ENCODE measurements at places on chromosomes 7 and 10.

DNA sequence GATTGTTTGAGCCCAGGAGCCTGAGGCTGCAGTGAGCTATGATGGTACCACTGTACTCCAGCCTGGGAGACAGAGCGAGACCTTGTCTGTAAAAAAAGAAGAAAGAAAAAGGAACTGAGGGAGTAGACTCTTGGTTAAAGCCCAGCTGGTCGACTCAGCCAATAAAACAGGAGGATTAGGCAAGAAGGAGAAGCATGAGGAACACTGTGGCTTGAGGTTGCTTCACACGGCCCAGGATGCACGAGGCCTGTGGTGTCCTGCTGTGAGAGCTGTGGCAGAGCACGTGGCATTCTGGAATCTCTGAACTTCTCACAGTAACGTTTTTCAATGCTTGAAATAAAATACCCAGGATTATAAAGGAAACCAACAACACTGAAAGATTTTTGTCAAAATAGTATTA is 93.3 kb downstream of the CUL2 start:
- no peak for DNase-seq

DNA sequence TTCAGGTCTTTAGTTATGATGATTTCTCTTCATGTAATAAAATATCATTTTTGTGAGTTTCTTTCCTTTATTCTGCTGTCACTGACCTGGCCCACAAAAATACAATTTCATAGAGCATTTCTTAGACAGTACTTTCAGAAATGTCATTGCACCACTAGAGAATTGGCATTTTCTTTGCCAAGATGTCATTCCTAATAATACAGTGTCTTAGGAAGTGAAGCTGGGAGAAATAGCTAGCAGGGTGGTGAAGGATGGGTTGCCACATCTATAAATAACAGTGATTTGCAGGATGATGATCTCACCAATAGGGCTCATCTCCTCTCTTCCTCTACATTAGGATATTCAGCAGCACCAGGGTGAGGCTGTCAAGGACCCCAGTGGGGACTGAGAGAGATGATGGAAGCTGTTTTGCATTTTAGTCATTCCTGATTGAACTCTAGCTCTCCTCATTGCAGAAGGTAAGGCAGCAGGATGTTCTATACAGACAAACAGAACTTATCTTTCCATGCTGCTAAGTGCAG is 452.1 kb downstream of the NXPH1 start:
- DNase-seq, result no peak

- peak; percentile 80 for DNase-seq
Measured at GRCh38 chr10:3782451-3783315, 2.3 kb downstream of the KLF6 start.

- DNase-seq, result no peak
Measured at GRCh38 chr7:150648353-150649079, 16.3 kb upstream of the GIMAP6 start.

- no peak for DNase-seq
Measured at GRCh38 chr10:47241946-47242867, 57.8 kb upstream of the GDF10 start.

- DNase-seq, result no peak
Measured at GRCh38 chr10:64798297-64798696, 1277.1 kb downstream of the REEP3 start.

- DNase-seq, result no peak
Measured at GRCh38 chr7:42010751-42011150, 226.3 kb downstream of the GLI3 start.

GRCh38 chr7:39042670-39043069 is 65.0 kb downstream of the POU6F2 start:
- DNase-seq, result no peak

DNA sequence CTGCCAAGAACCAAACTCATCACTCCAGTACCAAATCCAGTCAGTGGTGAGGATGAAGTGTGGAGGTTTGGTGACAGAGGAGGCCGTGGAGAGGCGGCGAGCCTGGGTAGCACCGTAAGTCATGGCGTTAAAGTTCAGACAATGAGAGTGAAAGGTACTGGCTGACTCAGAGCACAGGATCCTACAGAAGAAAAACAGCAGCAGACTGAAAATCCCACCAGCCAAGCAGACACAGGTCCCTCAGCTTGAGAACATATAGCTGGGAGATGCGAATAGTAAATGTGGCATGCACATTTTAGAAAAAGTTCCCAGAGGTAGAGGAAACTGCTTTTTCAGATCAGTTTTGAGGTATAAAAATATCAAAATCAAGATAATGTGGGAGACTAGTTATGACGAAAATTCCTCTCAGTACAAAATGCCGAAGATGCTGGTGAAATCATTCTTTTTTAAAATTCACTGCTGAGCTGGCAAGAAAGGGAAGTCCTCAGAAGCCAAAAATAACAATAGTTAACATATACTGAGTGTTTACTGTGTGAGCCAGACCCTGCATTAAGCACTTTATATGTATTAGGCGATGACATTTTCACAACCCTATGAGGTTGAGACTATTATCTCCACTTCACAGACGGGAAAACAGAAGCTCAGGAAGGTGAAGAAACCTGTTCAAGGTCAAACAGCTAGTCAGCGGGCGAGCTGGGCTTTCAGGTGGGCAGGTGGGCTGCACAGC is 20.9 kb downstream of the PARP12 start:
- no peak for DNase-seq

- peak; percentile 84 for DNase-seq
Measured at GRCh38 chr7:1537535-1538412, 7.3 kb downstream of the MAFK start.

- DNase-seq, result no peak
Measured at GRCh38 chr7:73770860-73771670, 995 bp upstream of the CLDN3 start.

DNA sequence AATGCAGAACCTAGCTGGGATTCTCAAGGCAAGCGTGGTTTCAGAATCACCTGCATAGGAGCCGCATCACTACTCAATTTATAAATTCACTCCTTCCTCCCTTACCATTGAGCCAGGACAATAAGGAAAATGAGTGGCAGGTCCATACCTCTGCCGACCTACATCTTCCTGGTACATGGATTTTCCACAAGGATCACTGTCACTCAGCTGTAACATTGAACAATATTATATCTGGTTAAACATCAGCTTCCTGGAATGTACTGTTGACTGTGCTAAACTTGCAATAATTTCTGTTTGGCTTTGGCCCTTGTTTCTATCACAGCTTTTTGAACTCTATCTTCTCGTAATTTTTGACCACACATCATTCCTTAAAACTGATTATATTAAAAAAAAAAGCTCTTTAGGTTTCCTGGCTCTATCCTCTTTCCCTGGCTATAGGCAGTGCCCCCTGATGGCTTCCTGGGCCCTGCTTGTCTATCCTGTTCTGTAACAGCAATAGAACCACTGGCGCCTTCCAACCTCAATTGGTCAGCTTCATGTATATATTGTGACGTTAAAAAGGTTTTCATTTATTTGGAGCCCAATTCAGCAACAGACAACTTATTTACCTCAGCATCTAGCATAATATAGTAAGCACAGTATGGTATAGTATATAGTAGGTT is 59.2 kb downstream of the RNLS start:
- no peak for DNase-seq

- DNase-seq, result no peak
Measured at GRCh38 chr7:150409300-150410030, 30.3 kb downstream of the ZNF775 start.

GRCh38 chr7:32583791-32584190 is 88.5 kb downstream of the AVL9 start:
- no peak for DNase-seq

- no peak for DNase-seq
Measured at GRCh38 chr7:34090816-34091215, 185.5 kb downstream of the BMPER start.

GRCh38 chr7:24741679-24742505 is 15.4 kb downstream of the GSDME start:
- DNase-seq, result no peak

GRCh38 chr10:84063440-84063839 is 75.9 kb upstream of the GHITM start:
- DNase-seq, result no peak

- DNase-seq, result no peak
Measured at GRCh38 chr10:110964681-110965080, 45.3 kb downstream of the SHOC2 start.

DNA sequence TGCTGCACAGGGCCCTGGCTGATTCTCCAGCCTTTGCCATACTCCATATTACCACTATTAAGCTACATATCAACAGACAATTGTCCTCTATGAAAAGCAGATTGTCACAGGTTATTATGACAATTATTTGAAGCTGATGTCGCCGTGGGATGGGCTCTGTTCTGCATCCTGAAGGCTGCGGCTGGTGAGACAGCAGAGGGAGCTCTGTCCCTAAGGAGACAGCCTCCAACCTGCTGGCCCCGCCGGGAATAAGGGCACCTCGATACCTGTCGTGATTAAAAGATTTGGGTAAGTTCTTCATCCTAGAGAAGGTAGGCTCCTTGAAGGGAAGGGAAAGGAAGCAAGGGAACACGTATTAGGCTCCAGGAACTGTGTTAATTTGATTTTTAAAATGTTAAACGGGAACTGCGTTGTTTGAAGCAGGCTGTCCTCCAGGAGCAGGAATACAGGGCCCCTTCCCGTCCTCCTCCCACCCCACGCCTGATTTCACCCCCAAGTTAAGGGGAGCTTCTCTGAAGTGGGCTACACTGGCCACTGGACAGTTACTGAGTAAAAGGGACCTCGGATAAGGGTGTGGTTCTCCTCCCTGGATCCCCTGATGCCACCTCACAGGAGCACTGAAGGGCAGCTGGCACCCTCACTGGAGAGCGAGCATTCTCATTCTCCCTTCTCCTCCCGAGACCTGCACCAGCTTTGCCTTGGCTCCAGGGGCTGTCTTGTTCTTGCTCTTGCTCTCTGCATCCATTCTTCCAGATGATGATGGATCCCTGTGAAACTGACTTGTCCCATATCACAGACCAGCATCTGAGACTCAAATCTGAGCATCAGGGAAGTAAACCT is 11.8 kb upstream of the TIAL1 start:
- DNase-seq, result no peak

GRCh38 chr7:14021069-14021468 is 31.6 kb upstream of the ETV1 start:
- no peak for DNase-seq

DNA sequence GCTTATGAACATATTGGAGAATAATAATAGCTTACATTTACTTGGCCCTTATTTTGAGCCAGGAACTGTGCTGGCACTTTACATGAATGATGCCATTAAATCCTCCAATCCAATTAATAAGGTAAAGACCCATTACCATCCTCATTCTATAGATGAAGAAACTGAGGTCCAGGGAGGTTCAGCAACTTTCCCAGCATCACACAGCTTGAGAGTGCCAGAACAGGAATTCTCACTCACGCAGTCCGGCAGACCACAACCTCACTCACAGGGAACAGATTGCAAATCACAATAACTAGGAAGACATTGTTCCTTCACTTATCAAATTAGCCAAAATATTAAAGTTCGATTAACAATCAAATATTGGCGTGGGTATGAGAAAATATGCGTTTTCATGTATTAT is 18.3 kb downstream of the GPRIN2 start:
- DNase-seq, result no peak

DNA sequence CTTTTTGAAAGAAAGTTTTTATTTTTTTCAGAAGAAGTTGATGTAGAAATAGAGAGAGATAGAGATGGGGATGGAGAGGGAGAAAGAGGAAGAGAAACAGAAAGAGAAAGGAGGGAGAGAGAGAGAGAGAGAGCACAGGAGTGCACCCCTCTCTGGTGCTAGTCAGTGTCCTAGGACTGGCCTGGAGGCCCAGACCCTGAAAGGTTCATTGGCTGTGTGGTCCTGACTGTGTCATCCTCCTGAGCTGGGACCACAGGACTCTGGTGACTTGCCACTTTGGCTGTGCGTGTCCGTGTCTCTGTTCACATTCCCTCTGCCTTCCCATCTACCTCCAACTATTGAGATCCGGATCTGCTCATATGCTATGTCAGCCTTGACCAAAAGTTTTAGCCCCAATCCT is 62.1 kb upstream of the SHH start:
- no peak for DNase-seq
